ENCODE measurements at places on chromosomes 7 and 10.

- no peak for DNase-seq
Measured at GRCh38 chr7:12754179-12754578, 66.7 kb downstream of the ARL4A start.

- DNase-seq: no peak
Measured at GRCh38 chr10:8380833-8381496, 326.5 kb downstream of the GATA3 start.

- no peak for DNase-seq
Measured at GRCh38 chr7:75743455-75743859, 4.7 kb upstream of the HIP1 start.

DNA sequence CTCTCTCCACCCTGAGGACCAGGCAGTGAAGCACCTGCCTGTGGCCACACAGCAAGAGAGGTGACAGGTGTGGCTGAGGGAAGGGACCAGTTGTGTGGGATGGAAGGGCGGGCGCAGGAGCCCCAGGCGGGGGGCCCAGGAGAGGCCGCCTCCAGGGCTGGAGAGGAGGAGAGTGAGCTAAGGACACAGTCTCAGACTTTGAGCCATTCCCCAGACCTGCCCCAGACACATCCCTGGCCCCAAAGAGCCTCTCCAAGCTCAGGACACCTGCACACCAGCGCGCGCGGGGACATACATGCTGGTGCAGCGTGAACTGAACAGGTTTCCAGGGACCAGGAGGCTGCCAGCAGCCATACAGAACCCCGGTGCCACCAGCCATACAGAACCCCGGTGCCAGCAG lies 237.3 kb downstream of the MAD1L1 start:
- DNase-seq: no peak
